ENCODE measurements at places on chromosomes 13 and 19.

DNA sequence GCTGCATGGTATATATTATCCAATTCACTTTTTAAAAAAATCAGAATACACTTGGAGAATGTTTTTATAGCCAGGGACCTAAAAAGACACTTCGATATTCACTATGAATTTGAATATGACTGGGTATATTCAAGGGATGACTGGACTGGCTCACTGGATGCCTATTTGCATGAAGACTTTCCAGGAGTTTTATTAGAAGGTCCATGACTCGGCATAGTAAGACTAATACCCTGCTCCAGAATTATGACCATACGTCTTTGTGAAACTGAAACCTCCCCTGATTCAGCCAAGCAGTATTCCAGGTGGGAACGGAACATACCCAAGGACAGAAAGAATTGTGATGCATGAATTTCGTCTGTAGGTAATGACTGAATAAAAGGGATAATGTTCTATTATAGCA is 3.9 kb upstream of the FAM216B start:
- no peak for DNase-seq

GRCh38 chr19:52453324-52454094 is at the start of gene ZNF578:
TSS of gene ZNF578 (plus strand) at chr19:52453553. CDS start at chr19:52501846, 48,293 bp downstream.
- peak; percentile 79 for DNase-seq

- no peak for DNase-seq
These were observed 120.5 kb downstream of the SLC7A1 start for GRCh38 chr13:29474991-29475390.

DNA sequence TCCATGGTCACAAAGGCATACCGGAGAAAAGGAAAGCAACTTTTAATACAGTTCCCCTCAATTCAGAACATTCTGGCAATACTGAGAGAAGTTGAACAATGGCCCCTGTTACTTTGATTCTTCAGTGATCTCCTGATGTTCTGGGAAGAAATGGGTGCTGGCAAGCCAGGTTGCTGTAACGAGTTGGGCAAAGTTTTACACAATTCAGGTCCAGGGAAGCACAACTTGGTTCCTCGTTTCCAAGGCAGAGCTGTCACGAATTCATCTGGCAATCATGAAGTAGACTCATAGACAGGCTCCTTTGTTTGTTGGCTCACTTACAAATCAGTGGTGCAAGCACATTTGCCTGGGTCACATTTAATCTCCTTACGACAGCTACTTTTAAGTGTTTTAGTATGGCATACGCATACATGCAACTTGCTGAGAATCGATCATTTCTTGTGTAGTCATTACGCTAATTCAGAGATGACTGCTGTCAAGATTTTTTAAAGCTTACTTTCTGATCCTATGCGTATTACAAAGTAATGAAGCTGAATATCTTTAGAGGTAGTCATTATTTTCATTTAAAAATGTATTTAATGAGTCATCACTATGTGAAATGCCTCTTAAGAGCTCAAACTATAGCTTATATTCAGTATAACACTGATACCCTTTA is 174.7 kb downstream of the GPC5 start:
- no peak for DNase-seq

GRCh38 chr13:100443998-100444328 is 144.6 kb downstream of the GGACT start:
- DNase-seq = no peak

DNA sequence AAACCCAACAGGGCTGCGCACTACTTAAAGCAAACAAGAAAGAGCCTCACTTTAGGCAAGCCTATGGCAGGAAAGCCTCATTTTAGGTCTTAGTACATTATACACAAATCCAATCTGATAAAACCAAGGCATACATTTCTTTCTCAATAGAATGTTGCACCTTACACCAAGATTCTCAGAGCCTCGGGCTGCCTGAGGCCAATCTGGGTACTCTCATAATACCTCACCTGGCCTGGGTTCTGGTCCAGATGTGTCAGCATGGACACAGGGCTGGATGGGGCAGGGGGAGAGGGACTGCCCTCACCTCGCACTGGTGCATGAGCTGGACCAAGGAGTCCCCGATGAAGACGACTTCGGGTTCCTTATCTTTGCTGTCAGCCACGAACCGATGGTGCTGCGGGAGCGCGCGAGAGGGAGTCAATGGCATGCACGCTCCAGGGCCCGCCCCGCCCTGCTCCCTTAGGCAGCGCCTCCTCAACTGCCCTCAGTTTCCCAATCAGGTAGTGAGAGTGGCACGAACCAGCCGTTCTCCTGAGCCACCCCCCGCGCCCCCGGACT is at the start of gene PRR19:
Gene PRR19 (plus strand): TSS at position 487 of the 558 bp plus-strand sequence. CDS start 7,453 bp downstream, outside the sequence.
- DNase-seq = no peak

GRCh38 chr13:20160306-20161274 is at the start of gene GJA3:
TSS of gene GJA3 (minus strand) at chr13:20161052. CDS start at chr13:20143288, 17,764 bp downstream.
- DNase-seq = no peak

DNA sequence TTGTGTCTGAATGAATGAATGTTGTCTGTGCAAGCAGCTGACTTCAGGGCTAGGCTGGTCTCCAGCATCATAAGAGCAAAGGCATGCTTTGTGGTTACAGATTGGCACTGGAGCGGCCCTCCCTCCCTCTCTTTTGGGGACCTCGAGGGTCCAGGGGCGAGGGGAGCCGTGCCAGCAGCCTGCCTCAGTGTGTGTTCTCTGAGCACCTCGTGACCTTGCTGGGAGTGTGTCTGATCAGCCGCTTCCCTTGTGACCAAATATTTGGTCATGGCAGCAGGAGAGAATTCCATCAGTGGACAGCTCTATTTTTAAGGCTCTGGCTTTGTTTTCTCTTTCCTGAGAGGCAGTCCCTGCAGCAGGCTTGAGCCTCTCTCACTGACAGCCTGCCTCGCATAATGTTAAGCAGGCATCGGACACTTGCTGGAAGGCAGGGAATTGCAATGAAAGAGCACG is 329.7 kb downstream of the UQCRFS1 start:
- no peak for DNase-seq

GRCh38 chr13:70884196-70884595 is 775.9 kb upstream of the KLHL1 start:
- no peak for DNase-seq

GRCh38 chr13:114020750-114021463 is 47.0 kb upstream of the C13orf46 start:
- DNase-seq = no peak

- DNase-seq = peak; percentile 91
These were observed 694 bp upstream of the ZNF460 start for GRCh38 chr19:57279418-57280164.

DNA sequence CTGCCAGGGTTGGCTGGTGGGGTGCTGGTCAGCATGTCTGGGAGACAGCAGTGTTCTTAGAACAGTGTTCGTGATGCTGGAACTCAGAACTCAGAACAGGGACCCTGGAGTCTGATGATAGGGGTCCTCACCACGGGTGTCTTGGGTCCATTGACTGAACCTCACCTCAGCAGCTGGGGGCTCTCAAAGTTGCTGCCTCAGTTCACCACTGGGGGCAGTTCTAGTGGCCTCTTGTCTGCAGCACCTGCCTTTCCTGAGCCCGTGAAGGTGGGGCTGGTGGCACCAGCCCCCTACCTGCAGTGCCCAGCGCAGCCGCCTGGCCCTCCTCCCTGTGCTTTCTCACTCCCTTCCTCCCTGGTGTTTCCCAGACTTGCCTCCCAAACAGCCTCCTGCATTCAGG is 28.5 kb downstream of the SAFB start:
- DNase-seq = no peak

GRCh38 chr13:26978081-26978860 is 193.3 kb downstream of the USP12 start:
- DNase-seq = no peak

DNA sequence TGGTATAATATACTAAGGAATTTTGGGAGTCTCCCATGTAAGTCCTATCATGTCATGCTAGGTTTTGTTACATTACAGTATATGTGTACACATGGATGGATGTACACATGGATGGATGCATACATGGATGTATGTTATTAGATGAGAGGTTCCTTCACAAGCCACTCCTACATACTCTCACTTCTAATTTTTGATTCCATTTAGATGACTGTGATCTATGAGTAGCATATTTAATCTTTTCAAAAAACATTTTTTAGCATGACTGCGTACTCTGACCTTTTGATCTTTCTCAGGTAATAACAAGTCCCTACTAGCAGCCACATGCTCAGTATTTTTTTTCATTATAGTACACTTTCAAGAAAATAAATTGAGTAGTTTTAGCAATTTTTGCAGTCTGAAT is 441.8 kb downstream of the SLITRK1 start:
- DNase-seq = no peak

- no peak for DNase-seq
These were observed 197.8 kb downstream of the TEX29 start for GRCh38 chr13:111518161-111518792.

GRCh38 chr19:9885077-9885552 is 50.0 kb downstream of the PIN1 start:
- DNase-seq = no peak

GRCh38 chr13:111902726-111903125 is 164.2 kb upstream of the SOX1 start:
- DNase-seq = no peak

DNA sequence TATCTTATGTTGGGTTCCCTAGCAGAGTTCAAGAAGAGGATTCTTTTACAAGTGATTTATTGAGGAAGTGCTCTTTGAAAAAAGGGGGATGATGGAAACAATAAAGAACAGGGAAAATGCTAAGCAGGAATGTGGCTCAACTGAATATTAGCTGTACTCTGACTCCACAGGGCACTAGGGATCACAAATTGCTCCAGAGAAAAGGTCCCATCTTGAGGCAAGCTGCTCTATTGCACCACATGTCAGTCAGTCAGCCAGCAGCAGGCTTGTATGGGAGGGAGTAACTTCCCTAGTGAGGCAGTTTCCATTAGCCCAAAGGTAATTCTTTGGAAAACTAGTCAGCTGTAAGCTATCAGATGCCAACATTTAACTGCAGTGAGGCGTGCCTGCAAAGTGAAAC is 73.3 kb upstream of the FNDC3A start:
- DNase-seq = no peak

DNA sequence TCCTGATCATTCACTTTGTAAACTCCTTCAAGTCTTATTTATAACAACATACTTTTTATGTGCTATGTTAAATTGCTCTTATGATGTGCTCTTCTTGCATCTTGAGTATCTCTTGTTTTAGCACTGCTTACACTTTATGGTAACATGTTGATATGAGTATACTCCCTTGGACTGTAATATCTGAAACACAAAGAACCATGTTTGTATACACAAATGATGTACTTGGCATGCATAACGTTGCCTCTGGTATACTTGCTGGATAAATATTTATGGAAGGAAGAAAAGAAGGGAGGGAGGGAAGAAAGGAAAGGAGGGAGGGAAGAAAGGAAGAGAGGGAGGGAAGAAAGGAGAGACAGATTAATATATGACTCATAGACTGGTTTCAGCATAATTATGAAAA is 333.2 kb downstream of the PCDH9 start:
- no peak for DNase-seq

- DNase-seq = no peak
These were observed 59.3 kb downstream of the OXGR1 start for GRCh38 chr13:96934889-96935489.

- DNase-seq = no peak
These were observed 175.4 kb upstream of the RFC3 start for GRCh38 chr13:33642374-33643065.

- DNase-seq = no peak
These were observed 7.0 kb downstream of the PLVAP start for GRCh38 chr19:17370026-17370587.

DNA sequence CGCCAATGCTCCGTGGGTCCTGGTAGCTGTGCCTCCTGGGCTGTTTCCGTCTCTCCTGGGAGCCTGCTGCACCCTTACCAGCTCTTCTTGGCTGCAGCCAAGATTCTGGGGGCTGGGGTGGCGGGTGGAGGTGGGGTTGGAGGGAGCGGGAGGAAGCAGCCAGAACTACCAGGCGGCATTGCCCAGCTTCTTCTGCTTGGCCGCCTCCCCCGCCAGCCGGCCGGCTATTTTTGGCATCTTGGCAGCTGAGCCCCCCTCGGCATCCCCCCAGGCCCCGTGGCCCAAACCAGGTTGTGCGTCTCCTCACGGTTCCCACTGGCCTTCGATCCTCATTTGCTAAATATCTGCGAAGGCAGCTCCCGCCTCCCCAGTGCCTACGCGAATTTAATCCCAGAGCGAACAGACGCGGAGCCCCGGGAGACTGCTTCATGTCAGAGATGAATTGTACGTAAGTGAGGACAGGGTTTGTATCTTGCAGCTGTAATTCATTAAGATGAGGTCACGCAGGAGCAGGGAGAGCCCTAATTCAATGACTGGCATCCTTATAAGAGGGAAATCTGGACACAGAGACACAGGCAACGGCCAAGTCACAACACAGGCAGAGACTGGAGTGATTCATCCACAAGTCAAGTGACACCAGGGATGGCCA is 12.8 kb upstream of the PEAK3 start:
- DNase-seq = no peak

- DNase-seq = no peak
These were observed 34.0 kb upstream of the USE1 start for GRCh38 chr19:17180997-17181702.

GRCh38 chr13:27549406-27549981 is 70.8 kb downstream of the LNX2 start:
- DNase-seq = no peak

- DNase-seq = no peak
These were observed 34.6 kb downstream of the ATP8A2 start for GRCh38 chr13:25406377-25406776.

DNA sequence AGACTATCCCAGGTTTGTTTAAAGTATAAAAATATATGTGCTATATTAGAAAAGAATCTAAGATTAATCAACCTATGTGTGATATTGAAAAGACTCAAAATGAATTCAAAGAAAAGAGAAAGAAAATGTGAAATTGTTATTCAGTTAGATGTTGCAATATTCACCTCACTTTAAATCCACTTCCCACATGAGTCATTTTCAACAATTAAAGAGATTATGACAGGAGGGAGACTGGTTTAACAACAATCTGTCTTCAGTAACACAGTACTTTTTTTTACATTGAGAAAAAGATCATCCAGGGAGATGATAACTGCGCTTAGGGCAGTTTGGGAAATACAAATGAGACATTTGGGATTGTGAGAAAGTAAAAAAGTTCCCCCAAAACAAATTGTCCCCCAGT is 1246.2 kb downstream of the SLITRK1 start:
- no peak for DNase-seq

- DNase-seq = no peak
These were observed 83.4 kb downstream of the GNG7 start for GRCh38 chr19:2619076-2619475.

- no peak for DNase-seq
These were observed 682.7 kb upstream of the ARGLU1 start for GRCh38 chr13:107250628-107251027.

DNA sequence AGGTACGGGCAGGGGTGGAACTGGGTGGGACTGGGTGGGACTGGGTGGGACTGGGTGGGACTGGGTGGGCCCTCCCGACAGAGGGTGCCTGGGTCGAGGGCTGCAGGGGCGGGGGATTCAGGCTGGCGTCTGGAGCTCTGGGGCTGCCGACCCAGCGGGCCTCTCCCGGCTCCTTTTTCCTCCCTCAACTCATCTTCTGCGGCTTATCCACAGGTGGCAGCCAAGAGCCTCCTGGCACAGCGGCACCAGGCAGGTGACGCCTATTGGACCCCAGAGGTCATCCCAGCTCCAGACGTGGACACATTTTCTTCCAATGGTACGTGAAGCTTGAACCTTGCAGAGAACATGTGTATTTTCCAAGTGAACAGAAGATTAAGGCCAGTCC is 533 bp downstream of the ZNF544 start:
- DNase-seq = no peak

GRCh38 chr13:110474713-110475112 is 86.8 kb downstream of the RAB20 start:
- no peak for DNase-seq

Measured in right renal pelvis (tissue), 4 donors.